NCI-H187 (cell line): ENCODE measurements at places on chromosomes 5 and 9.
A peak's percentile ranks its signal among the peaks of the same experiment; 100 is the strongest.

DNA sequence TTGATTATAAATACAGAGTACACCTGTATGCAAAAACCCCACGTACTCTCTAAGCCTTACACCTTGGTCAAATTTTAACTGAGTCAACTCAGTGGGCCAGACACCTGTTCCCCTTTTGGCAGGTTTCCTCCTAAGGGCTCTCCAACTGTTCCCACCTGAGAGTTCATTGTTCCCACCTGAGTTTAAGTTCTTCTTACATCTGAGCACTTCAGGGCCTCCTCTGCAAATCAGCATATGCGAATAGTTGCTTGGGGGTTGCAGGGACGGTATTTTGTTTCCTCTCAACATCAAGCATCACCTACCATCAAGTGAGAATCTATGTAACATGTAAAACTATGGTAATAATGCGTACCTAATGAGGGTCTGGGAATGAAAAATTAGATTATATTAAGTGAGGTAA, 300.0 kb downstream of the PIK3R1 start:
- no peak for DNase-seq

DNA sequence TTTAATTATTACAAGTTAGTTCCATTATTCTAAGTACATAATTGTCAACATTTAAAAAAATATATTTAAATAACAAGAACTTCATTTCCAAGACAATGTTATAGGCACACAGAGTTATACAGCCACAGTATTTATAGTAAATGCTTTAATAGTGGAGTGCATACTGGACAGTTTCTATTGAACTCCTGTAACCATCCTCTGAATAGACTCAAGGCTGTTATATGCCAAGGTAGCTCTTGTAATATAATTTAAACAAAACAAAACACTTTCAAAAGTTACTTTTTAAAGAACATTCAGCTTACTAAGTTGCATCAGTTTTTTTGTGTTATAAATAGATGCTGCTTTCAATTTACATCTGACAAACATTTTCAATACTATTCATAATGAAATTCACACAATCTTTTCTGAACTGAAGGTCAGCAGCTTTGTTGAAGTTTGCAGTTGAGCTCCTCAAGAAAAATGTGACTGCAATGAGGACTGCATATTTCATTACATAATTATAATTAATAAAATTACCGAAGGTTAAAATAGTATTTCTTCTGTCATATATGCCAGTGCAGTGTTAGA, 549.9 kb upstream of the CYLC2 start:
- no peak for DNase-seq

GRCh38 chr5:151079838-151080612, 809 bp downstream of the TNIP1 start:
- no peak for DNase-seq

DNA sequence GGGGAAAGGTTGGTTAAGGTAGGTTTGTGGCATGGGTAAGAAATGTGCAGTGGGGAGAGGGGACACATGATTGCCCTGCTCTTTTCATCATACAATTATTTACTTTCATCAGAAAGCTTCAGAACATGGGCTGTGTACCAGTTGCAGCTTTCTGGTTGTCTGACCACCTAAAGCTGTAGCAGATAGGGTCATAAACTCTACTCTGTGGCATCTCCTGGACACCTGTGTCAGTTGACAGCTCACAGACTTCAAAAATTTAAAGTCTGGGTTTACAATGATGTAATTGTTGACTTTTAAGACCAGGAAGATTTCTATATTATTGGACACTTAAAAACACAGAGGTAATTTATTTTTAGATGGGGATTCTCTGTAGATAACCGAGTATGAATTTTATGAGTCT, 222.7 kb upstream of the PRR16 start:
- DNase-seq, result no peak

- no peak for DNase-seq
Observed at GRCh38 chr5:169511708-169512107, 71.9 kb upstream of the SPDL1 start.

DNA sequence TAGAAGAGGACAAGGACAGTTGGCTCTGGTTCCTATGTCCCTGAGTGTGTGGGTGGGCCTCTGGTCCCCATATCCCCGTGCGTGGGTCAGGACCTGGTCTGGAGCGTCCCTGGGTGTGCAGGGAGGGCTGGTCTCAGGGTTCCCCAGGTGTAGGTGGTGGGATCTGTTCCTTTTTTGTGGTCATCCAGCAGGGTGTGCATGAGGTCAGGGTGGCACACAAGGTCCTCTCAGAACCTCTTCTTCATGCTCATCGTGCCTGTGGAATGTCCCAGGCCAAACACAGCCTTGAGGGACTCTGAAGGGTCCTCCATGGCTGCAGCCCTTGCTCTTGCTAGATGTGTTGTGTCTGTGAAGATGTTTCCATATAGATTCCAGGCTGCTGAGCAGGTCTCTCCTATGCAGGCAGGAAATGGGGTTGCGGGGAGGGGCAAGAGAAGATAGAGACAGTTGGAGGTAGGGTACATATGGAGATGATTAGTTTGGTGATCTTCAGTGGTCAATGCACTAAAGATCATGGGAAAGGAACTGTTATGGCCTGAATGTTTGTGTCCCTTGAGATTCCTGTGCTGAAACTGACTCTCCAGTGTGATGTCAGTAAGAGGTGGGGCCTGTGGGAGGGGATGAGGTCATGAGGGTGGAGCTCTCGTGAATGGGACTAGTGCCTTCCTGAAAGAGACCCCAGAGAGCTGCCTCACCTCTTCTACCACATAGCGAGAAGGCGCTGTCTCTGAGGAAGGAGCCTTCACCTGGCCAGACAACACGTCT, 53.1 kb downstream of the NXNL2 start:
- no peak for DNase-seq

DNA sequence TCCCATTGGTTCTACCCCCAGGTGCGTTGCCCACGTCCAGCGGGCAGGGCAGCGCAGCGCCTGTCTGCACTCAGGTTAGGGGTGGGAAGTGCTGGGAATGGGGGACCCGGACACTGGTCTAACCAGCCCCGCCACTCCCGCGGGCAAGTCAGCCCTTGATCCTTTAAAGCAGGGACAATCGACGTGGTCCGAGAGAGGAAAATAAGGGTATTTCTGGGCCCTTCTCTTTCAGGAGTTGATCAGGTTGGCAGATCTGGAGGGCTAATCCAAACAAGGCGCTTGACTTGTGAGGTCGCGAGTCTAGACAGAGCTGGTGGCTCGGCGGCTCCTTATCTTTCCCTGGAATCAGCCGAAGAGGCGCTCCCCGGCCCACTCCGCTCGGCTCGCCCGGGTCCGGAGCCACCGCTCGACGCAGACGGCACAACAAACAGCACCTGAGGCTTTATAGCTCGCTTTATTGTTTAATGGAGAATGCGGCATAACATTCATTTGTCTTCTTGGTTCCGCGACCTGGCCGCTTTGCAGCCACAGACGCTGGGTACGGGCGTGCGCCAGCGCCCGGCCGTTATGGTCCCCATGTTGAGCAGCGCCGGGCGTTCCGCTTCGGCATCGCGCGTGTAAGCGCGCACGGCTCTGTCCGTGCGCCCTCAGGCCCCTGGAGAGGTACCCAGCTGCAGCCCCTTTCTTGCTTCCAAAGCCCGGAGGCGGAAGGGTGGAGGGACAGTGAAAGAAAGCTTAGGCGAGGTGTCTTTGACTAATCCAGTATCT, 15.8 kb downstream of the ISL1 start:
- no peak for DNase-seq

DNA sequence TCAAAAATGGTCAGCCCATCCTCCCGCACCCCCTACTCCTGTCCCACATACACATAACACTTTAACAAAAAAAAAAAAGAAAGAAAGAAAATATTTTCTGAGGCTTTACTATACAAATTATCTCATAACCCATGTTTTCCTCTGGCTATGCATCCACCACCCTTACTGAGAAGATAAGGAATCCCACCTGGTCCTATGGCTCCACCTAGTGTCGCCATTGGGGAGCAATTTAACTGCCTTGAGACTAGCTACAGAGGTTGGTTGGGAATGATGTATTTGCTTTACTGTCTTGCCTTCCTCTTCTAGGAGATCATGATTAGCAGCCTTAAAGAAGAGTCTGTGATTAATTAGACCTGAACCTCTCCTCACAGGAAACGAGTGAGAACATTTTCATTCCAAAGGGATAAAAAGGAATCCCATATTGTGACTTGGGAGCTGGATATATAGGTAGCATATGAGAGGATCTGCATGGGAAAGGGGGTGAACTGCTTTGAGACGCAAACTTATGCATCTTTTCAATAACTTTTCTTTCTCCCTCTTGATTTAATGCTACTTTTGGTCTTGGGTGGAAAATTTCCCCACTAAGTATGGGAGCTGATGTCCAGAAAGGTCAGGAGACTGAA, 77.7 kb upstream of the SELENOP start:
- DNase-seq, result peak; percentile 78

DNA sequence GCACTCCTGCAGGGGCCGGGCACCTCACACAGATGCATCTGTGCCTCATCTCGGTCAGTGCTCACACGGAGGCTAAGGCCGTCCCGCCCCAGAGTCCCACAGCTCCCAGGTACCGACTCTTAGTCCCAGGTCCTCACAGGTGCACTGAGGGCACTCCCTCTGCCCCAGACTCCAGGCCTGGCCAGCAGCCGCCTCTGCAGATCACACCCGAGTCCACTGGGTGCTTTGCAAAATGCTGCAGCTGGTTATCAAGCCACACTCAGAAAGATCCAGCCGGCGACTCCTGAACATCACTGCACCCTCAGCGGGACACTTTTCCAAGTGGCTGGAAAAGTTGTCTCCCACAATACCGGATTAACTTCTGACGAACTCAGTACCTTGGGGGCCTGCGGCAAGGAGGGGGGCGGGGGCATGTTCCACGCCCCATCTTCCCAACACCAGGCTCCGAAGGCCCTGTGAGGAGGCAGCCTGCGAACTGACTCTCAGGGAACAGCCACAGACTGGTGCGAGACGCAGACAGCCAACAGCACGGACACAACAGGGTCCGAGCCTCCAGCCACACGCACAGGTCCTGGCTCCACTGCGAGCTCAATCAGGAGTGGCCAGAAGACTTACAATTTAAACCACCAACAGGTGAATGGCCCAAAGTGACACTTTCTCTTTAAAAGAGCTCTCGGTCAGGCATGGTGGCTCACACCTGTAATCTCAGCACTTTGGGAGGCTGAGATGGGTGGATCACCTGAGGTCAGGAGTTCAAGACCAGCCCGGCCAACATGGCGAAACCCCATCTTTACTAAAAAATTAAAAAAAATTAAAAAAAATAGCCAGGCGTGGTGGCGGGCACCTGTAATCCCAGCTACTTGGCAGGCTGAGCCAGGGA, 4.0 kb downstream of the BRD3 start:
- no peak for DNase-seq

- no peak for DNase-seq
Observed at GRCh38 chr9:121735065-121735792, 83.8 kb downstream of the DAB2IP start.

GRCh38 chr5:14082973-14083372, 60.2 kb upstream of the TRIO start:
- no peak for DNase-seq
